Right forelimb (tissue), 1 donor: ENCODE measurements at places on chromosomes 12 and 14.
A peak's percentile ranks its signal among the peaks of the same experiment; 100 is the strongest.

- no peak for DNase-seq
Observed at GRCh38 chr14:91521061-91521640, 11.0 kb upstream of the PPP4R3A start.

DNA sequence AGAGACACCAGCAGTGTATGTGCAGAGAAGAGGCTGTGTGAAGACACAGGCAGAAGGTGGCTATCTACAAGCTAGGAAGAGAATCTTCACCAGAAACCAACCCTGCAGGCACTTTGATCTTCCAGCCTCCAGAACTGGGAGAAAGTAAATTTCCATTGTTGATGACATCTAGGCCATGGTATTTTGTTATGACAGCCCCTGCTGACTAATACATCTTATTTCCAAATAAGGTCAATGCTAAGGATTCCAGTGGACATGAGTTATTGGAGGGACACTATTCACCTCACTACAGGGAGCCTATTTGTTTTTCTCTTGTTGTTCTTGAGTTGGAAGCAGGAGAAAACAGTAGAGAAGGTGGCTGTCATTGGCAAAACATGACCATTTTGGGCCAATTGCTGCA lies 88.5 kb upstream of the RIN3 start:
- no peak for DNase-seq

DNA sequence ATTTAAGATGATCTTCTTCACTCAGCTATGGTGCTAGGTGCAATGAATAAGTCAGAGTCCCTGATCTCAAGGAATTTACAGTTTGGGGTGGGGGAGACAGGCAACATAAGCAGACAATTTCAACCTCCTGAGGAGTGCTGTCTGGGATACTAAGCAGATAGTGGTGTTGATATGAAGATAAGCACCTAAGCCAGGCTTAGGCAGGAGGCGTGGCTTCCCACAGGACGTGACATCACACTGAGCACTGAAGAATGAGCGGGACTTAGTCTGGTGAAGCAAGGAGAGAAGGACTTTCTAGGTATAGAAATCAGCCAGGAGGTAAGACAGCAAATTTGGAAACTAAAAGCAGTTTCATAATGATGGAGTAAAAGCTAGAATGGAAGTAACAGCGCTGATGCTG lies 6.8 kb downstream of the PRPH start:
- DNase-seq, result no peak

DNA sequence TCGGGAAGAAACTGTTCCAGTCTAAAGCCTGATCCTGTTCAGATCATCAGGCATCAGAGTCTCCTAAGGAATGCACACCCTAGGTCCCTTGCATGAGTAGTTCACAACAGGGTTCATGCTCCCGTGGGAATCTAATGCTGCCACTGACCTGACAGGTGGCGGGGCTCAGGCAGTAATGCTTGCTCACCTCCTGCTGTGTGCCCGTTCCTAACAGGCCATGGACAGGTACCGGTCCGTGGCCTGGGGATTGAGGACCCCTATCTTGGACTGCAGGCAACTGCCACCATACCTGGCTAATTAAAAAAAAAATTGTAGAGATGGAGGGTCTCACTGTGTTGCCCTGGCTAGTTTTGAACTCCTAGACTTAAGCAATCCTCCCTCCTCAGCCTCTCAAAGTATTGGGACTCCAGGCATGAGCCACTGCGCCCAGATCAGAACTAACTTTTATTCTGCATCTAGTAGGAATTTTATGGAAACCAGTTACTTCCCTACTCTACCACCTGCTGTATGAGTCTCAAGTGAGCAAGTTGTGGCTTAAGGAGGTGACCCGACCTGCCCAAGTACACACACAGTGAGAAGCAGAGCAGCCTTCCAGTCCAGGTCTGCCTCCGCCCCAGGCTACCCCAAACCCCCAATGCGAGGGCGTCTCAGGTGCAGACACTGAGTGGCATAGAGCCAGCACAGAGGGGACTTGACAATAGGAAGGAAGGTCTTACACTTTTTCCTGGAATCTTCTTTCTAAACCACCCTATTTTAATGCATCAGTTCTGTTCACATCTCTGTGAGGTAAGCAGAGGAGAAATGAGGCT lies 2.5 kb upstream of the PAPLN start:
- DNase-seq, result no peak

DNA sequence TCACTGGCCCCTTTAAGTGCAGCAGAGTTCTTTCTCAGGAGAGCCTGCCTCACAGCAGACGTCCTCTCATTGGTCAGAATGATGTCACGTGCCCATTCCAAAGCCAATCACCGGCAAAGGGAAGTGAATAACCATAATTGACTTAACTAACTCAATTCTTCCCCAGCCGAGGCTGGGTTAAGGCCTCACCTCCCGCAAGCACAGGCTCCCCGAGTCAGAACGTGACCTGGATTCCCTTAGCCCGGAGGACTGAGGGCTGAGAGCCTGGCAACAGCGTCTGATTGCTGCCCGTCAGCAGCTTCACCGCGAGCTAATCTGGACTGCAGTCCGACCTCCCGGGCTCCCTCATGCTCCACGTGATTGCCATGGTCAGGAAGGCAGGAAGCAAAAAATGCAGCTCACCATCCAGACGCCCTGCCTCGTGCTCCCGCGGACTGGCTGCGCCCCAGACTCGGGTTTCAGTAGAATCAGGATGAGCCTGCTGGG lies 92.1 kb upstream of the FZD10 start:
- peak; percentile 54 for DNase-seq

GRCh38 chr12:93813972-93814821 lies 137.0 kb downstream of the CRADD start:
- DNase-seq, result peak; percentile 63

DNA sequence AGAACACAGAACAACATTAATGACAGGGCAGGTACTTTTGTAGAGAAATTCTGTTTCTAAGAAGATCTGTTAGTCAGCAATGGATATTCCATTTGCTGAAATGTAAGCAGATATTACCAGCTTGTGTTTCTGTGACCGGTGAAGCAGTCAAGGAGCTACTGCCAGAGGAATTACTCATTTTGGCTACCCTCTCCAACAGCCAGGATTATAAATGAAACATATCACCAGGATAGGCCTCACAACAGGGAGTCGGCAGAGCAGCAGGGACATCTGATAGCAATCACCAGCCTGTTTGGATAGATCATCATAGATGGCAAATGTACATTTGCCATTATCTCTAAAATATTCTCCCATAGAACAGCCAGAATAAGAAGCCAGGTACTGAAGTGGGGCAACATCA lies 440.7 kb downstream of the KCNH5 start:
- no peak for DNase-seq

DNA sequence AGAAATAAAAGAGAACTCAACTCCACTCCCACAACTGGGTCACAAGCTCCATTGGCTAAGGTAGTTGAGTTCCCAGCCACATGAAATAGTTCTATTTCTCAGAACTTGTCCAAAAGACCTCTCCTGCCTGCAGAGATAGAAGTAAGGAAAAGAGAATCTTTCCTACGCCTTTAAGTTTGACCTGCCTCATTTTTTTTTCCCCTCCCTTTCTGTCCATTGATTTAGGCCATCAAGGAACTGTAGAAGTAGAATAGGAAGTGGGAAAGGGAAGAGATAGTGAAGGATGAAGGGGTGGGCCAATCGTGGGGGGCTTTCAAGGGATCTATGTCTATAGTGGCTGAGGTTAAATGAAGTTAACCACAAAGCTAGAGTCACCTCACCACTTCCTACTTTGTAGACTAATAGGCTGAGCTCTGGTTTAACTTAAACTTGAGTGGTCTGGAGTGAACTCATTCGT lies 13.9 kb upstream of the NUDT4 start:
- no peak for DNase-seq

DNA sequence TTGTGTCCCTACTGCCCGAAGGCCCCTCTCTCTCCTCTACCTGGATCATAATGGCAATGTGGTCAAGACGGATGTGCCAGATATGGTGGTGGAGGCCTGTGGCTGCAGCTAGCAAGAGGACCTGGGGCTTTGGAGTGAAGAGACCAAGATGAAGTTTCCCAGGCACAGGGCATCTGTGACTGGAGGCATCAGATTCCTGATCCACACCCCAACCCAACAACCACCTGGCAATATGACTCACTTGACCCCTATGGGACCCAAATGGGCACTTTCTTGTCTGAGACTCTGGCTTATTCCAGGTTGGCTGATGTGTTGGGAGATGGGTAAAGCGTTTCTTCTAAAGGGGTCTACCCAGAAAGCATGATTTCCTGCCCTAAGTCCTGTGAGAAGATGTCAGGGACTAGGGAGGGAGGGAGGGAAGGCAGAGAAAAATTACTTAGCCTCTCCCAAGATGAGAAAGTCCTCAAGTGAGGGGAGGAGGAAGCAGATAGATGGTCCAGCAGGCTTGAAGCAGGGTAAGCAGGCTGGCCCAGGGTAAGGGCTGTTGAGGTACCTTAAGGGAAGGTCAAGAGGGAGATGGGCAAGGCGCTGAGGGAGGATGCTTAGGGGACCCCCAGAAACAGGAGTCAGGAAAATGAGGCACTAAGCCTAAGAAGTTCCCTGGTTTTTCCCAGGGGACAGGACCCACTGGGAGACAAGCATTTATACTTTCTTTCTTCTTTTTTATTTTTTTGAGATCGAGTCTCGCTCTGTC lies 1.8 kb downstream of the INHBE start:
- DNase-seq, result no peak

DNA sequence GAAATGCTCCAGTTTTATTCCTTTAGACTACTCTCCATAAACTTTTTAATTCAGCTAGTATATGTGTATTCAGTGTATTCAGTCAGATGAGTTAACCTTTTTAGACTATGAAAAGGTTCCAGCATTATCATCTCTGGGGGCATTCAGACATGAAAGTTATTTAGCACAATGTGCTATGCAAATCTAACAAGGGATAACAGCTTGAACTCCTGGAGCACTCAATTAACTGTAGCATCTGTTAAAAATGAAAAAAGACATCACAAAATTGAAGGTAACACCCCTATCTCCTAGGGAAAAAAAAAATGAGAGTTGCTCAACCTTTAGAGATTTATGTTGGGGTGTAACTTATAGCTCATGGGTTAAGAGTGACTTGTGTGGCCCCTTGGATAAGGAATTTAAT lies 211.5 kb downstream of the PHLDA1 start:
- no peak for DNase-seq

- no peak for DNase-seq
Observed at GRCh38 chr12:76264611-76265012, 83.6 kb downstream of the BBS10 start.

GRCh38 chr12:116708826-116709756 lies 28.8 kb downstream of the SPRING1 start:
- DNase-seq, result peak; percentile 79

DNA sequence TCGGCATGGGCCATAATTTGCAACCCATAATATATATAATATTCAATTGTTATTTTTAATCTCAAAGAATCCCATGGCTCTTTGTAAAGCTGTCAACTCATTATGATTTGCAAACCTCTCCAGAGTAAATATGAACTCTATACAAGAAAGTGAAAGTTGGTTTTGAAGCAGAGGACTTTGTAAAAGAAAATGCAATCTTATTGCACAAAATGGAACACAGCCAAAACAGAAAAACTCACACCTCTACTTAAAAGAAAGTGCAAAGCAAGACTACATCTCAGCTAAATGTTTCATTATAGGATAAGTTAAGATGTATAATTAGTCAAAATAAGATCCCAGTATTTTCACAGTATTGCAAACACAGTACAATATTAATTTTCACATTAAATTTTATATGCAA lies 111.2 kb upstream of the FLRT2 start:
- DNase-seq, result no peak

- DNase-seq, result no peak
Observed at GRCh38 chr12:112738531-112738930, 53.0 kb upstream of the RPH3A start.

- DNase-seq, result peak; percentile 55
Observed at GRCh38 chr12:66066137-66066928, 64.2 kb downstream of the LLPH start.

DNA sequence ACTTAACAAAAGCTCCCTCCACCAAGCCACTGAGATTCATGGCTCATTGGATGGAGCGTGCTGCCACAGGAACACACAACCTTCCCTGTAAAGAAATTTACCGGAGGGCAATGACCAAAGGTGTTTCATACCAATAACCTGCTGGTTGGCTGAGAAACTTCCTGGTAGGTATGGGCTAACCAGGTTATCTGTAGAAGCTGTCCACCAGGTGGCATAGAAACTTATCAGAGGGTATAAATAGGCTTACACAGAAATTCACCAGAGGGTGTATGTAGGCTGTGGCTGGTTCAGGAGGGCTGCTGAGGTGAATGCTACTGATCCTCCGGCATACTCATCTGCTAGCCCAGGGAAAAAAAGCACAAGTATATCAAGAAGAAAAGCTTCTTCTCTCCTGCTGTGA lies 27.1 kb upstream of the MTERF2 start:
- no peak for DNase-seq

DNA sequence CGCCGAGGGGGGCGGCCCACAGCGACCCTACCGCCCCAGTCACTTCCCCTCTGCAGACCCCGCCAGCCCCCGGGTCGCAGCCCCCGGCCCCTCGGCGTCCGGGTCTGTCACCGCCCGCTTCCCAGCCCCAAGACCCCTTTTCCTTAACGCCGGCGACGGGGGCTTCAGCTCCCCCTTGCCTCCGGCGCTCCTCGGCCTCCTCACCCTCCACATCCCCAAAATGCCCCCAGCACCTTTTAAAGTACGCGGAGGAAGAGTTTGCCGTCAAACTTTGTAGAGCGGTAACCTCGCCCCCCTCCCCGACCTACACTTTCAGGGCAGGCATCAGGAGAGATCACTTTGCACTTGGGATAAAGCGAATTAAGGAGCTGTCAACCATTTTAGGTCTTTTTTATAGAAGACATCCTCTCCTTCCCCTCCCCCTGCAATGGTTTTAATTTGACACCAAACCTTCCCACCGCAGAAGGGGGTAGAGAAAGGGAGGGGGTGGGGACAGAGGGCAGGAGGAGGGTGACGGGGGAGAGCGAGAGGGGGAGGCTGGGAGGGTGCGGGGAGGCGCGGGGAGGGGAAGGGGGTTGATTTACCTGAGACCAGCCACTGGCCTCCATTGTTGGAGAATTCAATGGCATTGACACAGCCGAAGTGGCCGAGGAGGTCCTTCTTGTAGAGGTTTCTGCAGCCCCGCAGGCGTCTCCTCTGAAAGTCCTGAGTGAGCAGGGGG lies 578 bp downstream of the DCAF5 start:
- peak; percentile 57 for DNase-seq
